Gastrocnemius medialis (tissue), 4 donors: ENCODE measurements at places on chromosomes 16 and 17.

- DNase-seq, result no peak
These were observed 395.7 kb upstream of the ASIC2 start for GRCh38 chr17:33688771-33689170.

- DNase-seq, result no peak
These were observed 1.7 kb downstream of the ANKRD40CL start for GRCh38 chr17:50765454-50766221.

DNA sequence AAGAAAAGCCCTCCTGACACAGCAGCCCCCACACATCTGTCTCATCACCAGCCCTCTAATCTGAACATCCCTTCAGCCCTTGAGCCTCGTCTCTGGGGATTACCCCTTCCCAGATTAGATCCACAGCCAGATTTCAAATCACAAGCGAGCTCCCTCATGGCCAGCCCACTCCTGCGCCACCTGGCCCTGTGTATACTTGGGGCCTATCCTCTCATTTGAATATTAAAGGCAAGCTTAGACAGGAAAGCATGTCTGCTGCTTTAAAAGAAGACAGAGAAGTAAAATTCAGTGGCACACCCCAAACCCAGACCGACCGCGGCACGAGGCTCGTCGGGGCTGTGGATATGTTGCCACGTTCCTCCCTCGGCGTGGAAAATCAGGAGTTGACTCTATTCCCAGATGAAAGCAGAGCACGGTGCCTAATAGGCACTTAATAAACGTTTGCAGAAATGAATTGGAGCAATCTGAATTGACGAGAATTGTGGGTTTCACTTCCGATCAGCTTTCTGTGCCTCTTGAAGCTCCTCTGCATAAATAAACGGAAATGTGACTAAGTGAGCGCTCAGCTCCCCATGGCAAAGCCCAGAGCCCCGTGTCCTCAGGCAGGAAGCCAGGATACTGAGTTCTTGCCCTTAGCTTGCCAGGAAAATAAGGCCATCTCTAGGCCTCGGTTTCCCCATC, 108.0 kb downstream of the CCDC182 start:
- no peak for DNase-seq

DNA sequence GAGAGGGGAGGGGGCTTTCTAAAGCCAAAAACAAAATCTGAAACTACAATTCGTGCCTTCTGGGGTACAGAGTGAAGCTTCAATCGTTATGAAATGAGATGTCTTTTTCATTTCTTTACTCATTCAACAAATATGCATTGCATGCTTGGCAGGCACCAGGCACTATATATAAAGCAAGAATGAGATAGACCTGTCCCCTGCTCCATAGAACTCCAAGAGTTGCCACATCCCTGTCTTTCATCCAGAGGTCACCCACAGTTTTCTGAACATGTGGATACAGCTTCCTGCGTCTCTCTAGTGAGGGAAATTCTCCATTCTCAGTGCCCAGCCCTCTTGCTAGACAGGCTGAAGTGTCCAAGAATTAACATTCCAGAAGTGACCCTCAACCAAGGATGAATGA, 343.2 kb upstream of the MAF start:
- no peak for DNase-seq

- DNase-seq, result no peak
These were observed 702 bp downstream of the IRX5 start for GRCh38 chr16:54931120-54932014.

DNA sequence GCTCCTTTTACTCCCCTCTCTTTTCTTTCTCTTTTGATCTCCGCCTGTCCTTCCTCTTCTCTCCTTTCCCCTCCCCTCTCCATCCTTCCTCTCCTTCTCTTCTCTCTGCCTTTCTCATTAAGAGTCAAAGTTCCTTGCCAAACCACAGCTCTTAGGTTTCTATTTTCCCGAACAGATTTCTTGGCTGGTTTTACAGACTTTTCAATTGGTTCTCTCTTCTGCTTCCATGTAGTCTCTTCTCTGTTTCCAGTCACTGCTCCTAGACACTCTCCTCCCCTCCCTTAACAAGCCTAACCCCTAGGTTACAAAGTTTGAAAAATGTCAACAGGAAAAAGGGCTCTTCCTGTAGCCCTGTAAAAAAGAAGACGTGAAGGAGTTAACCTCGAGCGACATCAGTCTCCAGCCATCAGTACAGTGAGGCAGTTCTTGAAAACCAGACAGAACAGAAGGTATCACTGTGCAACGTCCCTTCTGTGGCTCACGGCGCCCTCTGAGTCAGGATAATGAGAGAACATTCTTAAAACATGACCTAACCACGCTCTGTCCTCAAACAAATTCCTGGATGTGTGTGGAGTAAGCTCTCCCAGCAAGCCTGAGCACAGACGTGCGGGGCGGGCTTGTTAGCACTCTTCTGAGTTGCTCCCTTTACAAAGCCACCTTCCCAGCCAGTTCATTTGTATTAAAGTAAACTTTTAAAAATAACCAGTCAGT, 11.6 kb upstream of the MARCHF10 start:
- DNase-seq, result peak; percentile 10

DNA sequence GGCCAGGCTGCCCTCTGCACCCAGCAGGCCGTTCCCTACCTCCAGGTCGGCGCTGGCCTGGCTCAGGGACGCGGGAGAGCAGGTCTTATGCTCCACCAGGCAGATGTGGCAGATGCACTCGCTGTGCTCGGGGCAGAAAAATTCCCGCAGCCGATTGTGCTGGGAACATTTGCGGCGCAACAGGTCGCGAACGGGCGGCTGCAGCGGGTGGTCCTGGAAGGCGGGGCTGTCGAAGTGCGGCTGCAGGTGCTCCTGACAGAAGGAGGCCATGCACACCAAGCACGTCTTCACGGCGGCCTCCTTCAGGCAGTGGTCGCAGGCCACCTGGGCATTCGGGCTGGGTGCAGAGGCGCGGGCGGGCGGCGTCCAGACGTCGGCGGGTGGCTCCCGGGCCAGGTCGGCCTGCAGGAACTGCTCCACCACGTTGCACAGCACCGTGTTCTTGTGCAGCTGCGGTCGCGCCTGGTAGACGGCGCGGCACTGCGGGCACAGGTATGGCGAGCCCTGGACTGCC, 439 bp downstream of the TRIM25 start:
- peak; percentile 19 for DNase-seq

- no peak for DNase-seq
These were observed 22.7 kb upstream of the CD300E start for GRCh38 chr17:74646231-74646630.

- DNase-seq, result no peak
These were observed 55.6 kb downstream of the MMD start for GRCh38 chr17:55366020-55366481.

DNA sequence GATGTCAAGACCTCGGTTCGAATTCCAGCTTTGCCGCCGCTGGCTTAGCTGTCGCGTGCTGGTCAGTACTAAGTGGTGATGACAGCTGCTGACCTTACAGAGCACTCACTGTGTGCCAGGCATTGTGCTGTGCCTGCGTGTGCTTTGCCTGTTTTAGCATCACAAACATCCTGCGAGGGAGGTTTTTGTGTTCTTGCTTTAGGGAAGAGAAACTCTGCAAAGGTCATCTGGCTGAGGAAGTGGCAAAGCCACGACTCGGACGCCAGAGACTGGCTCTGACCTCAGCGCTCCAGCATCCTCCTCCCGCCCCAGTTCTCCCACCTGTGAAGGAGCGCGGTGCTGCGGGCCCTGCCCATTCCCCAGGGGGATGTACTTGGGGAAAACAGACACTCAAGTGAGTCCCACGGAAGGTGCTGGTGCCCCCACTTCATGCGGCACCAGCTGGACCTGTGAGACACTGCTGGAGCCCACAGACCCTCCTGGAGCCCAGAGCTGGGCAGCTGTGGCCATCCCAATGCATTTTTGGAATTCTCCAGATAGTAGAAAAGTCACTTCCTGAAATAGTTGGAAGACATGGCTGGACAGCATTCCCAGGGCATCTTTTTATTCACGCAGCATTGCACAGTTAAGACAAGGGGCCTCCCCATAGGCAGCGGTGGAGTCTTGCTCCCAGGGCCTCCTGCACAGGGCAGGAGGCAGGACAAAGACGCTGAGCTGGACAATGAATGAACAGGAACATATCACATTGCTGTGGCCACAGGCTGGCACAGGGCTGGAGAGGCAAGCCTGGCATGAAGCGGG, 20.0 kb upstream of the HERPUD1 start:
- DNase-seq, result peak; percentile 35

- no peak for DNase-seq
These were observed 12.0 kb downstream of the GALK1 start for GRCh38 chr17:75752802-75753513.

GRCh38 chr17:31388770-31389656, 2.5 kb upstream of the RAB11FIP4 start:
- no peak for DNase-seq

- no peak for DNase-seq
These were observed 60.4 kb downstream of the STH start for GRCh38 chr17:46059486-46059885.

- no peak for DNase-seq
These were observed 104.7 kb upstream of the CDH13 start for GRCh38 chr16:82522026-82522425.

DNA sequence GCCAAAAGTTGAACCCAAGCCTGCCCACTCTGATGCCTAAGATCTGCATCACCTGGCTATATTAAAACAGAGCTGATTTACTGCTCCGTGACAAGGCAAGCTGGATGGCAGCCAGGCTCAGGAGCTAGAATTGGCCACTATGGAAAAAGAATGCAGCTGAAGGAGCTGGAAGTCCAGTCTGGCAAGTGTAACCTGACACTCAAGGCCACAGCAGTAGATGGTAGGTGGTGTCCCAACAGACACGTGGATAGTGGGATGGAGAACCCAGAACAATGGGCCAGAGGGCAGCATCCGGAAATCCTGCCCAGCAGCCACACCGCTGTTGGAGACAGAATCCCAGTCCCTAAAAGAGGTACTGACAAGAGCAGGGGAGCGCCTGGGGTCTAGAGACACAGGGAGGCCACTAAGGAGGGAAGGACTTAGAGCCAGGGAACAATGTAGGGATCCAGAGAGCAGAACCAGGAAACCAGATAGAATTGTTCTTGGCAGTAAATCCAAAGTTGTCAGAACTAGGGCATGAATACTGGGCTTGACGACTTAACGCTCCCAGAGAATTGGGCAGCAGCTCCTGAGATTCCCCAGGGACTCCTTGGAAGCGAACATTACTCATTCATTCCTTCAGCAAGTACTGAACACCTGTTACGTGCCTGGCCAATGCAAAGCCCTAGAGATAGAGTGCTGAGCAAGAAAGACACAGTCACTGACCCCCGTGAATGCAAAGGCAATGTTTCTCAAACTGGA, 85.7 kb downstream of the CDYL2 start:
- no peak for DNase-seq

DNA sequence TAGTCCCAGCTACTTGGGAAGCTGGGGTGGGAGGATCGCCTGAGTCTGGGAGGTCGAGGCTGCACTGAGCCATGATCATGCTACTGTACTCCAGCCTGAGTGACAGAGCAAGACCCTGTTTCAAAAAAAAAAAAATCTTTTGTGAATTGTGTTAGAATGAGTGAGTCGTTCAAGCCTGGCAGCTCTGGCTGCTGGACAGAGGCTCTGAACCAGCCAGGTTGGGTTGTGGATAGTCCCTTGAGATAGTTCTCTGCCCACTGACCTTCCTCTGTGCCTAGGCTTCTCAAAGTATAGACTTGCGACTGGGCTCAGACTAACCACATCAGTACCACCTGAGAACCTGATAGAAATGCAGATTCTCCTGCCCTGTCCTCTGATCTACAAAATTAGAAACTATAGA, 2.2 kb upstream of the KSR1 start:
- DNase-seq, result no peak

DNA sequence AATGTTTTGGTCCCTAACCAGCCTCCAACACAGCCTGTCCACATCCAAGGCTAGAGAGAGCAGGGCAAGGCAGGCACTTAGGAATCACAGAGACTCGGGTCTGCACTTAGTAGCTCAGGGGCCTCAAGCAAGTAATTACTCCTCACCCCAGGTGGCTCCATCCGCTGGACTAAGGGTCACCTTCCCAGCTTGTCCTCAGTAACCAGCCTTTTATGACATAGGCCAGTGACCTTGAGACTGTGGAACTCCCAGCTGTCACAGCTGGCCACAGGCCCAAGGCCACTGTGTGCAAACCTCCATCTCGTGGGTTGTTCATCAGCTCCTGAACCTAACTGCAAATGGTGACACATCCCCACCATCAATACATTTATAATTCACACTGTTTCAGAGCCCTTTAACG, 68.6 kb downstream of the CDYL2 start:
- DNase-seq, result no peak

- DNase-seq, result no peak
These were observed 334.3 kb upstream of the TBX2 start for GRCh38 chr17:61065263-61065773.

DNA sequence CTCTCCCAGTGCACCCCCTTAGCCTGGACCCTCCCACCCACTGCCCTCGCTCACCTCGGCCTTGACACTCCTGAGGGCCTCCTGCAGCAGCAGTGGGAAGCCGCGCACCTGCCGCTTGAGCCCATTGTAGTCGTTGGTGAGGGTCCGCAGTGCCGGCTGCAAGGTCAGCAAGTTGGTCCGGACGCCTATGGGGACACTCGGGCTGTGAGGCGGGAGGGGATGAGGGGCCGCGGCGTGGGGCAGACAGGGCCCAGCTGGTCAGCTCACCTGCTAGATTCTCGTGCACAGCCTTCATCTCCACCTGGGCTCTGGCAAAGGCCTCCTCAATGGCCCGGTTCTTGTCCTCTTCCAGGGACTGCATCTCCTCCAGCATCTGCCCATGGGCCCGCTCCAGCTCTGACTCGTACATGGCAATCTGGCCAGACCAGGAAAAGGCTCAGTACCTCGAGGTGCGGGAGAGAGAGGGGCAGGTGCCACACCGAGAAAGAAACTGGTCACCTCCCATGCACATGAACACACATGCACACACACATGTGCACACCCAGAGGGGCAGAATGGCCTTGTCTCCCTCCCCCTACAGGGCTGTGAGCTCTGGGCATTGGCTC, 32.6 kb downstream of the KIFC3 start:
- no peak for DNase-seq

- DNase-seq, result no peak
These were observed 49.7 kb downstream of the MYO1D start for GRCh38 chr17:32827227-32827626.

DNA sequence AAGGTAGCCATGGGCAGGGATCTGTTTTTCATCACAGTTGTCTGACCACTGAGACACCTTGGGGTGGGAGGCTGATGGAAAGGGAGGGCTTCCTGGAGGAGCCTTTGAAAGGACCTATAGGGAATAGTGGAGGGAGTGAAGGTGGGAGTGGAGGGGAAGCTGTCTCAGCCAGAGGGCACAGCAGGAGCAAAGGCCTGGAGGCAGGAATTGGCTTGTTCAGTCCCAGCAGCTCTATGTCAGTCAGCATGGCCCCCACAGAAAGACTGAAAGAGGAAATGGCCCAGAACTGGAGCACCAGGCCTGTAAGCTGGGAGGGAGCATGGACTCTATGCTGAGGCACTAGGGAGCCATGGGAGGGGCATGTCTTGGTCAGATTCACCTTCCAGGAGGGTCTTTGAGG, 12.8 kb upstream of the CBFB start:
- no peak for DNase-seq

DNA sequence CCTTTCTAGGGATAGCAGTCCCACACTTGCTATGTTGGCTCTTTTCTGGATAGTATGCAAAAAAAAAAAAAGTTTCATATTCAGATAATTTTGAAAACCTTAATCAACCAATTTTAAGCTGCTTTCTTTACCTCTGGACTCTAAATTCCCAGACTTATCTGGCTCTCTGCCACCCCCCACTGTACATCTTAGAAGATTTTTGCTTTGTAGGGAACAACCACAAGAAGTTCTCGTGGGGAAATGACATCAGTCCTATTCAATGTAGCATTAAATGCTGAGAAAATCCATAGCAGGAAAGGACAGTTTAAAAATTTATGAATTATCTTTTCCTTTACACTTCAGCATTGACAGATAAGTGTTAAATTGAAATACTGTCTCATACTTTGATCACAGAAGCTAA, 562.7 kb upstream of the HSBP1 start:
- DNase-seq, result no peak
